ENCODE measurements at places on chromosomes 16 and 17.

GRCh38 chr17:8837563-8838075, 29.9 kb downstream of the PIK3R6 start:
- DNase-seq = no peak

- no peak for DNase-seq
Measured at GRCh38 chr16:69243479-69243878, 56.5 kb downstream of the SNTB2 start.

DNA sequence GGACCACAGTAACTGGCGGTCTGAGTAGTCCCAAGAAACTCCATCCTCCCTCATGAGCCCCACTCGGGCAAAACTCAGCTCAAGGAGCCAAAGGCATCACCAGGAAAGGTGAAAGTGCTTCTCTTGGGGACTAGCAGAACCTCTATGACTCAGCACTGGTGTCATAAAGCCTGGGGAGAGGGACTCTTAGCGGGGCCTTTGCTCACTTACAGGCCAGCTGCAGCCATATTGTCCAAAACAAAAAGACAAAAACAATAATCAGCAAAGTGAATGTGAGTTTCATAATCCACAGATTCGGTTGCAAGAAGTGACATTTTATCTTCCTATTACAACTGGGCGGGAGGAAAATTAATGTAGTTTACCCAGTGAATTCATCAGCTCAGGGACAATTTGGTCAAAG, at the start of gene TEKT5:
TEKT5 (minus strand) TSS at position 101 of the 400 bp plus-strand sequence; CDS start at position 44, 57 bp downstream.
- no peak for DNase-seq

- DNase-seq = no peak
Measured at GRCh38 chr17:64131606-64132270, 1.8 kb upstream of the ERN1 start.

All from LoVo (cell line).